ENCODE measurements at places on chromosomes 11 and 22.

DNA sequence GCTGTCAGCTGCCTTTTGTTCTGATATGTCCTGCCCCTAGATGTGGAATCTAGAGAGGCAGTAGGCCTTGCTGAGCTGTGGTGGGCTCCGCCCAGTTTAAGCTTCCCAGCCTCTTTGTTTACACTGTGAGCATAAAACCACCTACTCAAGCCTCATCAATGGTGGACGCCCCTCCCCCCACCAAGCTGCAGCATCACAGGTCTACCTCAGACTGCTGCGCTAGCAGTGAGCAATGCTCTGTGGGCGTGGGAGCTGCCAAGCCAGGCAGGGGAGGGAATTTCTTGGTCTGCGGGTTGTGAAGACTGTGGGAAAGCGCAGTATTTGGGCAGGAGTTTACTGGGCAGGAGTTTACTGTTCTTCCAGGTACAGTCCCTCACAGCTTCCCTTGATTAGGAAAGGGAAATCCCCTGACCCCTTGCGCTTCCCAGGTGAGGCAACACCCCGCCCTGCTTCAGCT lies 98.5 kb downstream of the SMCO4 start:
- no peak for DNase-seq

DNA sequence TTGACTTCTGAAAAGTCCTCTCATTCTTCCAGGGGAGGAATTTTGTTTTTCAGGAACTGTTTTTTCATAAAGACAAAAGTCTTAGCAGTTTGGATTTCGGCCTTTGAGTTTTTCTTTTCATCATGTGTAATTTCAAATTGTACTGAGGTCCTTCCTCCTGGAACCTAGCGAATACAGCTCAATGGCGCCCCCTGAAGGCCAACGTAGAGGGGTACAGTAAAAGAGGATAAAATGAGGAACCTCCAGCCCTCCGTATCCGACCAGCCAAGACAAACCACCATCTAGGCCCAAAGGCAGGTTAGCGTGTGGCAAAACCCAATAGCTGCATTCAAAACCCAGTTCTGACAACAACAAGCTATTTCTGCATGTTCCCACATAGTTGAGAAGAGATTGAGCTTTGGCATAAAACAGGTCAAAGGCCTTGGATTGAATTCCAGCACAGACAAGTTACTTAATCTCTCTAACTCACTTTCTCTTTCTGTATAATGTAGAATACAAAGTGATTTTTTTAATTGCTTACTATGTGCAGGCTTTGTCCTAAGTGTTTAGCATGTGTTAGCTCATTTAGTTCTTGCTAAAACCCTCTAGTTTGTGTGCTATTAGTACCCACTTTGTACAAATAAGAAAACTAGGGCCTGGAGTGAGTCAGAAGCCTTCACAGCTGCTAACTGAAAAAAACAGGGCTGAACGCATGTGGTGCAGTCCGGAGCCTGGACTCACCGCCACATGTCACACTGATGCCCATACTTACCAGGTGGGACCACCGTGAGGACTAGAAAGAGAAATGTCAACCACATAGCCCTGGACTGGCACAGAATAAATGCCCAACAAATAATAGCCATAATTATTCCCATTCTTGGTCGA lies 43.2 kb upstream of the ETS1 start:
- DNase-seq: peak; percentile 90

GRCh38 chr11:107969219-107969618 lies 39.5 kb upstream of the CUL5 start:
- no peak for DNase-seq

GRCh38 chr11:62125316-62125715 lies 1.5 kb downstream of the INCENP start:
- no peak for DNase-seq

DNA sequence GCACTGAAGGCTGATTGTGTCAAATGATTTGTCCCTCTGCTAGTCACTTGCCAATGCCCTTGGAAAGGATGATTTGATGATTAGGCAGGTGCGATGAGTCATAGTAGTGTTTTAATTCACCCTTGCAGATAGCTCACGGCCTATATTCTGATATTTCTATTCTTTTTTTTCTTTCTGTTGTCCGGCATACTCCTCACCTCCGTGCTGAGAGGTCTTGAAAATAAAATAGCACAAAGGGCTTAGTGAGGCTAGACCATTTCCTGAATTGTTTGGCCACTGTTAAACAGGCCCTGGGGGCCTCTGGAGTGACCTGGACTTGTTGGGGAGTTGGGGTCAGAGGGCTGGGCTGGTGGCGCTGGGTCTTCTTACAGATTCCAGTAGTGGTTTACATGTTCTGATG lies 99.8 kb downstream of the ZBTB16 start:
- DNase-seq: no peak

DNA sequence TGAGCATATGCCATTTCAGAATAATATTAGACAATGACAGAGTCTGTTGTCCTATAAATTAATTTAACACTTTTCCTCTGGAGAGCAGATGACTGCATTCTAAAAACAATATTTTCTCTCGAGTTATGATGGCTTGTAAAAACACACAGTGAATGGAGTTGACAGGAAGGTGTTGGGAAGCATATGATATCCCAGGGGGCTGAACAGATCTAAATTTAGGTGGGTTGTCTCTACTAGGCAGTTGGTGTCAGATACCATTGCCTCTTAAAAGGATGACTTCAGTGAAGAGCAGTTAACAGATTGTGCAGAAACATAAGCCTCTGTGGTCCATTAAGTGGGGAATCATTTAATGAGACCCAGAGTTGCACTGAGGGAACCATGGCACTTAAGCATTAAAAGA lies 30.7 kb downstream of the SVIP start:
- DNase-seq: no peak

DNA sequence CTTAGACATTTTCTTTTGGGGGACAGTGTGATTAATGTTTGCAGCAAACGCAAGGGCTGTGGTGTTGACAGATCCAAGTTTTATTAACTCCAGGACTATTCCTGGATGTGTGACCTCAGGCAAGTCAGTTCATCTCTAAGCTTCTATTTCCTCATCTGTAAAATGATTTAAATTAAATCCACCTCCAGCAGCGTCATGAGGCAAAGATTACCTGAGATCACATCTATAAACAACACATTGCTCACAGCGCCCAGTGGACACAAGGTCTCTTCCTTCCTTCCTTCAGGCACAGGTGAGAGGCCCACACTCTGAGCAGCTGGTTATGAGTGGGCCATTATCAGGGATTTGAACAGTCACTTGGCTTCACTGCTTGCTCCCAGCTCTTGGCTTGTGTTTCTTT lies 111.2 kb upstream of the RASSF10 start:
- no peak for DNase-seq

GRCh38 chr11:132464939-132465338 lies 1067.4 kb downstream of the OPCML start:
- DNase-seq: no peak

DNA sequence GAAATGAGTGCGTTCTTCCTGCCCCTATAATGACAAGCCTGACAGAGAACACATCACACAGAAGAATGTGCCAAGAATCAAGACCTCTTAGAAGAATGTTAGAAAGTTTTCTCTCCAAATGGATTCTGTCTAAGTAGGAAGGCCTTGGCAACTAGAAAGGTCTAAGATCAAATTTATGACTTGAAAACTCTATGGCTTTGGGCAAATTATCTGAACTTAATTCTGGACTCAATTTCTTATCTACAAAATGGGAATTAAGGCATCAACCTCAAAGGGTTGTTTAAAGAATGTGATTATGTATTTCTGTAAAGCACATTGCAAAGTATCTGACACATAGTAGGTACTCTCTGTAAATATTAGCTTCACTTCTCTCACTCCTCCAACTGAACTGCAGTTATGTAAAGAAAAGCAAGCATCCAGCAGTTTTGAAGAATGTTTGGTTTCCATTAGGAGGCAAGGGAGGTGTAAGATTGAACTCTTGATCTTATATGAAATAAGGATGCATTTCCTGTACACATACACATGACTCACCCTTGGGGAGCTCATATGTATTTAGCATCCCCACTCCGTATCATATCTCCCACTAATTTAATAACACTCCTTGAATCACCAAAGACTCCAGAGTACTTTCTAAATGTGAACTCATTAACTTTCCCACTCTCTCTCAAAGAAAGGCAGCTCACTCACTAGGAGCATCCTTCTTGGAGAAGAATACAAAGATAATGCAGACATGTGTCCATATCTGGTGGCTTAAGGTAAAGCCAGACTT lies 77.6 kb downstream of the ETS1 start:
- DNase-seq: no peak

DNA sequence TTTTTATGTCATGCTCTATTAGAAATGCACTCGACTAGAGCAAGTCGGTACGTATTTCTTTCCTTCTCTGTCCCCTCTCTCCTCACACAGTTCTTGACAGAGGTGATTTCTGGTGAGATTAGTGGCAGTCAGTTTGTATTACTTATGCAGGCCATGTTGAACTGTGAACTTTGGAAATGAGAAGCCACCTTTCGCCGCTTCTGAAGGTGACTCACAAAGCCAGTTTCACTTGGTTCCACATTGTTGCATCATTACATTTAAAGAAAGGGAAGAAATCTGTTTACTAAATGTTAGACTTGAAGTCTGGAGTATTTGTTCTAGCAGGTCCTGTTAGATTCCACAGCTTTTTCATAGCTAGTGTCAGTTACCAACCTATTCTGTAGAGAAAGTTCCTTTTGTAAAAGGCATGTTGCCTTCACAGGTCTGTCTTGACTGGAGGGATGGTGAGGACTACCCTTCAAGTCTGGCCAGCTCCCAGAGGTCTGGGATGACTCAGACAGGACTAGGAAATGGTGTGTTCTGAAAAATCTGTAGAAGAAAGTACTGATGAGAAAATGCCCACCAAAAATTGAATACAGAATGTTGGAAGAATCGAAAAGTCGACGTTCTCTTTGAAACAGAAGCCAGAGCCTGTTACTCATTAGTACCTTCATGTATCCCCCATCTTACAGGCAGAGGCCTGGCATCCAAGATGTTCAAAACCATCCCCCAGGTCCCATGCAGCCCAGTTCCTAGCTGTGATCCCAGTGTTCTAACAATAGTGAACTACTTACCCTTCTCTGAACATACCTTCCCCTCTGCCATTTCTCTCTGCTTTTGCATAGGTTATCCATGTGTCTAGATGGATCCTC lies 181.4 kb downstream of the DBX1 start:
- DNase-seq: no peak

DNA sequence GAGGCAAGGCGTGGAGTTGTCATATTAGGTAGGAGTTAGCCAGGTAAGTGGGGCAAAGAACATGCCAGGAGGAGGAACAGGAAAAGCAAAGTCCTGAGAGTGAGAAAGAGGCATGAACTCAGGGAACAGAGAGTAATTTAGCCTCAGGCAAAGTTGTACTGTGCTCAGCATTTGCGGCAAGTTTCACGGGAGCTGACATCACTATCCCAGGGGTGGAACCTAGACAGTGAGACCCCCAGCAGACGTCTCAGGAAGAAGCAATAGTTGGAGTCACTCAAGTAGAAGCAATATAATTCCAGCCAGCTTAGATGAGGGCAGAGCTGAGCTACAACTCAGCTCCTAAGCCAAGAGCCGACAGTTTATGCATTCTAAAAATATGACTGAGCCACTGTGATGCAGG lies 426.0 kb upstream of the ISX start:
- no peak for DNase-seq

- DNase-seq: no peak
Observed at GRCh38 chr11:8809939-8810539, 101.0 kb upstream of the AKIP1 start.

DNA sequence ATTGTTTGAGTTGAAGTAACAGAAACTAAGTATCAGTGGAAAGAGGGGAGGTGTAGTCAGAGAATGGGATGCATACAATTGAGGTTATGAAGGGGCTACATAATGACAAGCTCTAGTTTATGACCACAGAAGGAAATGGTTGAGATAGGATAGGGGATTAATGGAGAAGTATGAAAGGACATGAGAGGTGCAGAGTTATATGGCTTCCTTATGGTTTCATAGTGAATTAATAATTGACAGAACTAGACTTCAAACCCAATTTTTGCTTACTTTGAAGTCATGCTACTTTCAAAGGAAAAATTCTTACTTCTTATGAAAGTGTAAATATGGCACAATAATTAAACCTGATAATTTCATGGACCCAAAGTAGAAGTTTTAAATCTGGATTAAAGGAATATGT lies 340.3 kb upstream of the LRRC4C start:
- DNase-seq: no peak

DNA sequence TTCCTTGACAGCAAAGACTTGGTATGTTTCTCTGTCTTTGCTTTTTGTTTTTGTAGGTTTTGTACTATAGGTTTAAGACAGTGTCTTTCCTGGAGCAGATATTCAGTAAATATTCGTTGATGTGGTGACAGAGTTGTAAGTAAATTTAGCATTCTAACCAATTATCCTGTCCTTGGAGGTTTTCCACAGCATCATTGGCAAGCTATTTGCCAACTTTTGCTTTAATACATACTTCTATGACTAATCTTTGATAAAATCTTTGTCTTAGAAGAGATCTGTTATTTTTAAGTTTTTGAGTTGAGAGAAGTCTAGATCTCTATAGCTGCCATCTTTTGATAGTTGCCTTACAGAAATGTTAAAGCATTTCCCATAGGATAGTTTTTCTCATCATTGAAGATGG lies 3.8 kb downstream of the USP47 start:
- no peak for DNase-seq

GRCh38 chr11:117772360-117772759 lies 24.7 kb downstream of the DSCAML1 start:
- no peak for DNase-seq

DNA sequence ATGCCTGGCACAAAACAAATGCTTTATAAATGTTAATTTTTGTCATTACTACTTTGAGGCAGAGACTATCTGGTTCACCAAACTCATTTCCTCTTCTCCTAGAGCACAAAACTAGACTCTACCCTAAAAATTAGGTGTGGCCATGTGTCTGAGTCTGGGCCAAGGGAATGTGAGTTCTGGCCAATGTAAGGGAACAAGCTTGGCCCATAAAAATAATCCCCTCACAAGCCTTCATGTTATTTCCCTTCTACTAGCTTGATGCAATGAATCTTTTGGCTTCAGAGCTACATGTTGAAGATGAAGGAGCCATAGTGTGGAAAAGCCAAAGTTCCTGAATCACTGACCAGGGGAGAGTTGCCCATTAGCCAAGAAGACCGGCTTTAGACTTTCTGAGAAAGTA lies 406.5 kb upstream of the CCDC90B start:
- DNase-seq: peak; percentile 38

DNA sequence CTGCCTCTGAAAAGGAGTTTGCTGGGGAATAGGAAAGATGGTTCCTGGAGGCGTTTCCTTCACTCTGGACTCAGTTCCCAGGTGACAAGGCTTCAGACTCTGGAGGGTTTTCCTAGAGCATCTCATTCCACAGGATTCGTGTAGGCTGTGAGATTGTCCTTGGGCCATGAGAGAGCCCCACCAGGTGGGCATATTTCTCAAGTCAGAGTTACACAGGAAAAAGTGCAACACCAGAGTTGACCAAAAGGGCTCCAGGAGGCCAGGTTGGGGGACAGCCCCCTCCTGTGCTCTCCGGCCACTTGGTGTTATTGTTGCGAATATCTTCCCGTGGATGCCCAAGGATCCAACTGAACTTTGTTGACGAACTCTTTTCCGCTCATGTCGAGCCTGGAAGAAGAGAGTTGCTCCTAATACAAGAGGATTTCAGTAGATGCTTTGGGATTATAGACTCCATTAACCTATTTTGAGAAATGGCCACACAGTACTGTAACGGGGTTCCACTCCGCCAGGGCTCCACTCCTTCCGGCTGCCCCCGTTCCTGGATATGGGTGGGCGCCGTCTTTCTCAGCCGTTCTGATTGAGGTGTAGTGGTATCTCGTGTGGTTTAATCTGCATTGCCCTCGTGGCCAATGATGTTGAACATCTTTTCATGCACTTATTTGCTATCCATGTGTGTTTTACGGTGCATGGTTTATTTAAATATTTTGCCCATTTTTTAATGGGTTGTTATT lies 580.3 kb downstream of the BRD1 start:
- DNase-seq: no peak
